Suppressor macrophage (primary cell): ENCODE measurements at places on chromosomes 7 and 10.

GRCh38 chr10:126332576-126332975, 55.7 kb downstream of the ADAM12 start:
- DNase-seq = no peak

DNA sequence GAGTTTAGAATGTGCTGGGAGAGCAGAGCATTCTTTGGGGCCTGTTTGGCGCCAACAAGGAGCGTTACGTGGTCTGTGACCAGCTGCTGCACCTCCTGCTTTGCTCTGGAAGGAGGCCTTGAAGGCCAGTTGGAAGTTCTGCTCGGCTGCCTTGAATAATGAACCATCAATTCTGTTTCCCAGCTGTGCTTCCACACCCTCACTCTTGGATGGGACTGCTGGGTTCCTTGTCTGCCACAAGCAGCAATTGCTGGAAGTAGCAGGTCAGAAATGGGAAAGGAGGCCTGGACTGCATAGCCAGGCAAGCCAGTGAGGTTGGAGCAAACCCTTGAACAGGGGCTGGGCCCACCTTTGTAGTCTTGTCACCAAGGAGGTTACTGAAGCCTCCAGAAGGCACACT, 86.6 kb upstream of the INSYN2A start:
- no peak for DNase-seq

DNA sequence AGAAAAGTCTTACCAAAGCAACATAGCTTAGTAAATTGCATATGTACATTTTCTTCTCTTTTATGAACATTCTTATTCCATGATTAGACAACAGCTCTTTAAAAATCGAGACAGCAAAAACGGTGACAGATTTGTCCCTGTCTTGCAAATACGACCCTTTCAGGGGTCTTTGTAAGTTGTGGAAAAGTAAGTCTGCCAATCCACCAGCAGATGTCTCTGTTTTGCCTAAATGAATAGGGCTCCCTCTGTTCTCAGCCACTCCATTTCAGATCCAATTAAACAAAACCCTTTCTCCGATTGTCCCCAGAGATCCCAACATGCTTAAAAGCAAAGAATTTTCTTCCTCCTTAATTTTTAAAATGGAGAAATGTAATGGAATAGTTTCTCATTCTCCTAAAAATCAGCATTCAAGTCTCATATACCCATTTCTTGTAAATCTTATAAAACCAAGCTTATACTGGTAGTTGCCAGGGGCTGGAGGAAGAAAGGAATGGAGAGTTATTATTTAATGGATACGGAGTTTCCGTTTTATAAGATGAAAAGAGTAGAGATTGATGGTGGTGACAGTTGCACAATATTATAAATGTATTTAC, 61.0 kb upstream of the NFE2L3 start:
- peak; percentile 65 for DNase-seq

DNA sequence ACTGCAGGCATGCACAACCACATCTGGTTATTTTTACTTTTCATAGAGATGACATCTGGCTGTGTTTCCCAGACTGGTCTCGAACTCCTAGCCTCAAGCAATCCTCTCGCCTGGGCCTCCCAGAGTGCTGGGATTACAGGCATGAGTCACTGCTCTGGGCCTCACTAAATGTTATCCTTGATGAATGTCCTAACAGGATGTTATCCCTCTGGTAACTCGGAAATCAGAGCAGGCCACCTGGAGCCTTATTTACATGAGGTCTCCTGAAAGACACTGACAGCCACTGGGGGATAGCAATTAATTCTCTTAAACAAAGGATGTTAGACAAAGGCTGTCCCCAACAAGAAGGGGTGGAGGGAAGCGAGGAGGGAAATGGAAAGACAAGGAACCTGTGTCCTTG, 4.5 kb upstream of the ZNF438 start:
- DNase-seq = no peak

DNA sequence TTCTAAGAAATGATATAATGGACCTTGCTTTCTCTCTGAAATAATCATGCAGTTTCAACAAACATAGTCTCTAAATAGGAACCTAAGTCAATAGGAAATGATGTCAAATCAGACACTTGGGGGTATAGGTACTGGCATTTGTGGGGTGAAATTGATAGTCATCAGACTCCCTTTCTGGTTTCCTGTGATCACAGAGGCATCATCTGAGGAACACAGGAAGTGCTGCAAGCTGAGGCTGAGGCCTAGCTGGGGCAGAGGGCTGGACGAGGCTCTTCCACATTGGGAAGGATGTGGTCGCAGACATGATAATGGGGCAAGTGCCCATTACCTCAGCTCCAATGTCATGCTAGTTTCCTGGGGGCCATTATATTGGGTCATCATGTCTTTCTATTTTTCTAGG, 33.5 kb upstream of the TARP start:
- DNase-seq = no peak

DNA sequence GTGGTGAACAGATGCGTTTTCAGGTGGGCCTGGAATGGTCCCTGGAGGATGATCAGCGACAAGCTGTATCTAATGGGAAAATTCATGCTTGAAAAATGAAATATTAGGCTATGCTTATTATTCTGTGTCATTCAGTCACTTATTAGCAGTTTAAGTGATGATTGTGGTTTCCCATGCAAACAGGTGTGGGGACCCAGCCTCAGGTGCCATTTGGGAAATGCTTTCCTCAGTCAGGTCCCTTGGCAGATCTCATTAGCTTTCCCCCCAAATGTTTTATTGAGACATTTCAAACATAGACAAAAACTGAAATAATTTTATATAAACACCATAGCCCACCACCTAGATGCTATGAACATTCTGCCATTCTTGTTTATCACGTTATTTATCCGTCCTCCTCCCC, 411 bp upstream of the SNX10 start:
- no peak for DNase-seq

DNA sequence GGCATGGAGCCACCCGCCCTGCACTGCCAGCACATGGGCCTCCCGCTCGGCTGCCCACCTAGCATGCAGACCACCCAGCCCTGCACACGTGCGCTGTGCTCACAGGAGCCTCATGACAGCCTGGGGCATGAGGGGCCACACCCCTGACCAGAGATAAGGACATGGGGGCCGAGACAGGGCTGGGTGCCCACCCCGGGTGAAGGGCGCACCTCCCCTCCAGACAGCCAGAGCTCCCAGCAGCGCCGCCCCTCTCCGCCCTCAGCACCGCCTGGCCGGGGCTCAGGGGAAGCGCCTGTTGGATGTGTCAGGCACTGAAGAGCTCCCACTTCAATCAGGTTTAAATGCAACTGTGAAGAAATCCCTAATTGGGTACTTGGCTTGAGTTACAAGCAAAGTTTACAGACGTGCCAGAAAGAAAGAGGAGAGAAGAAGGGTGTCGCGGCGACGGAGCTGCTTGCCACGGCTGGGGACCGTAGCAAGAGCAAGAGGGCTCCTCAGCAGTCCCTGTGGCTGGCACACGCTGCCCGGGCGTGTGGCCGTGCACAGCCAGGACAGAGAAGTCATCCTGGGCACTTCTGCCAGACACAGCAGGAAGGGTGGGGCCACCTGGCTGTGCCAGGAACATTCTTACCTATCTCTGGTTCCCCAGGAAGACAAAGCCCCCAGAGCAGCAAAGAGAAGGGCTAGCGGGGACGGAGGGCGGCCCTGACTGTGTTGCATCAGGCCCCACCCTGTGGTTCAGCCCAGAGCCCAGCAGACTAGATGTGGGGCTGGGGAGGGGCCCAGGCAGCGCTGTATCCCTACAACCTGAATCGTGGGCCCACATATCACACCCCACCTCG, 247.4 kb downstream of the ELFN1 start:
- DNase-seq = no peak

GRCh38 chr7:9017286-9017685, 583.9 kb downstream of the NXPH1 start:
- DNase-seq = no peak

- no peak for DNase-seq
These were observed 28.5 kb downstream of the ZMIZ1 start for GRCh38 chr10:79097021-79097872.

DNA sequence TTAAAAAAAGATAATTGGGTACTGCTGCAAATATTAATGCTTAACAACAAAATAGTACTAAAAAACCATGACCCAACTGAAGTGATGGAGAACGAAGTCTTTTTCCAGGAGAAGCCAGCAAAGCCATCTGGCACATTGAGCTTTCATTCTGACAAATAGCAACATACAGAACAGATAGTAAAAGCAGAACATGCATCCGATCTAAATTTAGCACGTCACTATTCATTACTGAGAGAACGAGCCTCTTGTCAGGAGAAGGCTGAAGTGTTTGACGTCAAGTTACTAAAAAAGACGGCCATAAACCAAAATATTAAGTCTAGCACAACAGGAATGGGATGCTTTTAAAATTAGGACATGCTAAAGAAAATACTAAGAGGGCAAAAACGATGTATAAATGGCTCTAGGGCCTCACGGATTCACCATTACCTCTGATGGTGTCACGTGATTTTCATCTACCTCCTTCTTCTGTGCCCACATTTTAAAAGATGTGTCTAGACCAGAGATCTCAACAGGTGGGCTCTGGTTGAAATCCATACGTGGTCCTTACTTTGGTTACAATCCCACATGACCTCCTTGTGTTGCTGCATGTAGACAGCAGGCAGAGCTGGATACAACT, 52.3 kb downstream of the CTBP2 start:
- no peak for DNase-seq

GRCh38 chr7:24572393-24572996, 757 bp upstream of the PALS2 start:
- no peak for DNase-seq
